HEK293T (cell line): ENCODE measurements at places on chromosomes 2 and 18.

GRCh38 chr2:227351639-227352038 lies 26.6 kb downstream of the MFF start:
- DNase-seq: no peak

DNA sequence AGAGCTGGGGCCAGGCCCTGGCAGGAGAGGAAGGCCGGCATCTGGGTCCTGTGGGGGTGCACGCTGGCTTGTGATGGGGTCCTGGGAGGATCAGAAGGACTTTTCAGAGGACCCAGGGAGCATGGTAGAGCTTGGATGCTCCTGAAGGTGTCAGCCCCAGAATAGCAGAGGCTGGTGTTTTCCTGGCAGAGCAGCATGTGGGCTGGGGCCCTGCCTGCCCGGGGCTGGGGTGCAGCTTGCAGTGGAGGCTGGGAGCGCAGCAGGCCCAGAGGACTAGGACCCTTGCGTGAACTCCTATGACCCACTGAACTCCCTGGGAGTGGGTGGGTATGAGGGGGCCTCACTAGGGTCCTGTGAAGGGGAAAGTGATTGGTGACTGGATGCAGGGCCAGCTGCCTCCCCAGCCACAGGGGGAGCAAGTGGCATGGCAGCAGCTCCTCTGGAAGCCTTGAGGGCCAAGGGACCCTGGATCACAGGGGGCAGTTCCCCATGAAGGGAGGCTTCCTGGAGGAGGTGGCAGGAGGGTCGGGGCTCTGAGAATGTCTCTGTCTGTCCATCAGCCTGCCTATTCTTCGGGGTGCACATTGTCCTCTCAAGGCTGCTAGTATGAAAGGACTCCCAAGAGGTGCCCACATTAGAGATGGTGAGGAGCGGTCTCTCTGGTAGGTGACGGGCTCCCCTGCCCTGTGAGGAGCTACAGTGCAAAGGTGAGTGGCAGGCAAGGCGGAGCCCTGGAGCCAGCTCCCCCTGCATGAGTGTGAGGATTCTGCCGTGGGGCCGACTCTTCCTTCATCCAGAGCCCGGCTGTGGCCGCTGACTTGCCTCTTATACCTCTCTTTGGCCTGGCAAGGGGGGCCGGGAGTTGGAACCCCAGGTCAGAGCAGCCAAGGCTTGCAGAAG lies 249.0 kb downstream of the DYSF start:
- DNase-seq: no peak

DNA sequence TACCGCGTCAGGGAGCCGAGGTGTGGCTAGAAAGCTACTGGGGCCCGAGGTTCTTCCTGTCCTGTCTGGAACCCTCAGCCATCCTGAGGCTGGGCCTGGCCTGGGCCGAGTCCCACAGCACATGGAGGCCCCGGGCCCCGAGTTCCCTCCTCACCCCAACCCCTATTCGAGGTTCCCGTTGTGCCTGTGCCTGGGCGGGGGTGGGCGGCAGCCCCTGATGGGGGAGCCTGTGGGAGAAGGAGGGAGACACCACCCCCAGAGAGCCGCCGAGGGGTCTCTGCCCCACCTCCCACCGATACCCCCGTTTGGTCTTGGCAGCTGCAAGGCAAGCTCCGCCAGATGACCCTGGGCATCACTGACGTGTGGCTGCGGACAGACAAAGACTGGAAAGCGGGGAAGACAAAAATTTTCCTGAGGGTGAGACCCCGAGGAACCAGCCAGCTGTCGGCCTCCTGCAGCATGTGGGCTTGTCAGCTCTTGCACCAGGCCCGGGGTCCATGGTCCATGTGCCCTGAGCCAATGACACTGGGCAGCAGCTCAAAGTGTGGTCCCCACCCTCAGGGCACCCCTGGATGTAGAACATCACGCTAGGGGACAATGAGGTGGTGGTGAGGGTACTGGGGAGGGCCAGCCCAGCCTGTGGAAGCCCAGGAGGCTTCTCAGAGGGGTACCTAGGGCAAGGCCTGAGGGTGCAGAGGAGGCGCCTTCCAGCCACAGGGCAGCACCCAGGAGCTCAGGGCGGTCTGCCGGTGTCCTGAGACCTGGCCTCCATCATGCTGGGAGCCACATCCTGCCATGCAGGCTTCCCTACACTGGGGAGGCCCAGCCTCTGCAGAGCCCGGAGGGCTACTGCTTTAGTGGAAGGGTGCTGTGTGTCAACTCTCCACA lies 52.5 kb upstream of the GPR17 start:
- DNase-seq: no peak

DNA sequence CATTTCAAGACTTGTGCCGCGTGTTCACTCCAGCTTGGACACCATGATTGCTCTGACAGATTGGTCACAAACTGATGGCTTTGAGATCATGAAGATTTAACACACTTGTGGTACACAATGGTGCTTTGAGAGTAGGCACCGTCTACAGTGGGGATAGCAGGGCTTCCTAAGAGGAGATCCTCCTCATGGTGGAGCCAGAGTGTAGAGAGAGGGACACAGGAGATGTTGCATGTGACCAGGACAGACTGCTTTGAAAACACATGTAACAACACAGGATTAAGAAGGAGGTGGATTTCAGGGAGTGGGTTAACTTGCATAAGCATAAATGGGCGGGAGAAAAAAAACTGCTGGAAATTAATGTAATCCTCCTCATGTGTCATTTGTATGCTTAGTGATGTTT lies 95.7 kb upstream of the LINC00305 start:
- no peak for DNase-seq

- DNase-seq: no peak
These were observed 19.6 kb downstream of the COMMD1 start for GRCh38 chr2:61924895-61925663.

GRCh38 chr2:223597076-223597475 lies 5.1 kb downstream of the SCG2 start:
- DNase-seq: no peak

GRCh38 chr2:104415284-104415683 lies 438.6 kb upstream of the POU3F3 start:
- DNase-seq: no peak

DNA sequence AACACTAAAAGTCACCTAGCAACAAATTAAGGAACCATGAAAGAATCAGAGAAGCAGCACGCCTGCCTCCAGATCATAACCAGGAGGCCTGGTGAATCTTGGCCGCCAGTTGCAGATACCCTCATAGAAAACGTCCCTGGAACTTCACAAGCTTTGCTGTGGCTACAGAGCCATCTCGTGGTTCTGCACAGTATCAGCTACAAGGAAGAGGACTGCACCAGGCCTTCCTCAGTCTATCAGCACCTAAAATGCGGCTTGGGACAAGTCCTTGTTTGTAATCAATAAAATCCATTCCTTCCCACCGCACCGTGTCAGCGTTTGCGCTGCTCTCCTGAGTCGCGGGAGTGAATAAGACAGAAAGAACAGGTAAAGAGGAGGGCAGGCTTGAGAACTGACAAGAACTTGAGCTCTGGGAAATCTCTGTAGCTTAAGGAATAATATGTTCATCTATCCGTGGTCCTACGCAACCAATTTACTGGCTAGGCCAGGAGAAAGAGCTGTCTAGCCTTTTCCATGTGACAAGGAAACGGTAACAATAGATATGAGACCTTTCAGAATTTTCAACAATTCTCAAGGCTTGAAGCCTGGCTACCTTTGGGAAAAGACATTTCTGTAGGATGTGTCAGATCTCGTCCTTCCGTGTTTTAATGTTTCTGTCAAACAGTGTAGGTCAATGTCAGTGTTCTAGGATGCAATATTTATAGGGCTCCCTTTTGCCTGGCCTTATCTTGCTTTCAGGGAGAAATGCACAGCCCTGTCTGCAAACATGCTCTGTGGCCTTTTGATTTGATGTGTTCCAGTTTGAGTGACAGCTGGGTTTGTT lies 128.5 kb upstream of the RAB12 start:
- DNase-seq: peak; percentile 44

GRCh38 chr18:76847916-76848315 lies 25.6 kb downstream of the ZNF236 start:
- peak; percentile 26 for DNase-seq

DNA sequence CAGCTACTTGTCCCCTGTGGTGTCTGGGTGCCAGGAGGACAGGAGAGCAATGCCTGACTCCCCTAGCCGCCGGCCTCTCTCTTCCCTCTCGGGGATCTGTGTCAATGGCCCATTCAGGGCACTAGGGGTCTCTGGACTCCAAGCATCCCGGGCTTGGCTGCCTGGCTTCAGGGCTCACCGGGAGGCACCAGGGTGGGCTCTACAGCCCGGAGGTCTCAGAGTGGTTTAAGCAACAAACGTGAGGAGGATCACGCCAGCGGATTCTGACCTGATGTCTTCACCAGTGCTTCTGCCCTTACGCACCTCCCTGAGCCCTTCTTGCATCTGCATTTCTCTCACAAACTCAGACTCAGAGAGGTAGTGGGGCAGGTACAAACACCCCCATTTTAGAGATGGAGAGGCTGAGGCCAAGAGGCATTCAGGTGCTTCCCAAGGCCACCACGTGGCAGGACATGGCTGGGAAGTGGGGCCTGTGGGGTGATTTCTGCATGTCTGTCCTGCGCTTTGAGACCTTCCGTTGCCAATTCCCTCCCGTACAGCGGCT lies 243.0 kb downstream of the CELF4 start:
- DNase-seq: peak; percentile 92

GRCh38 chr2:239212121-239212928 lies 188.5 kb downstream of the HDAC4 start:
- no peak for DNase-seq

DNA sequence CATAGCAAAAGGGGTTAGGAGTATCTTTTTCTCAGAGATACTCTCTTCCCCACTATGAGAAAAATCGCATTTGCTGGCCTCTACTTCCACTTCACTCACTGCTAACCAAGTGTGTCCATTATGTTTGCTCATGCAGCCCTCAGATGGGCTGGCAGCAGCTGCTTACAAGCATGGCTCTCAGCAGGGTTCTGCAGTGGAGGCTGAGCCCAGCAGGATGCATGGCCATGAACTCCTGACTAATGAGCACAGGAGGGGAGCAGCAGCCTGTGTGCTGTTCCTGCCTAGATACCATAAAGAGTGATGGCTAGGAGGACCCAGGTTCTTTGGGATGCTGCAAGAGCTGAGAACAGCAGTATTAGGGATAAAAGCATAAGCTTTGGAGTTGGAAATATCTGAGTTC lies 316.9 kb upstream of the THSD7B start:
- DNase-seq: no peak

DNA sequence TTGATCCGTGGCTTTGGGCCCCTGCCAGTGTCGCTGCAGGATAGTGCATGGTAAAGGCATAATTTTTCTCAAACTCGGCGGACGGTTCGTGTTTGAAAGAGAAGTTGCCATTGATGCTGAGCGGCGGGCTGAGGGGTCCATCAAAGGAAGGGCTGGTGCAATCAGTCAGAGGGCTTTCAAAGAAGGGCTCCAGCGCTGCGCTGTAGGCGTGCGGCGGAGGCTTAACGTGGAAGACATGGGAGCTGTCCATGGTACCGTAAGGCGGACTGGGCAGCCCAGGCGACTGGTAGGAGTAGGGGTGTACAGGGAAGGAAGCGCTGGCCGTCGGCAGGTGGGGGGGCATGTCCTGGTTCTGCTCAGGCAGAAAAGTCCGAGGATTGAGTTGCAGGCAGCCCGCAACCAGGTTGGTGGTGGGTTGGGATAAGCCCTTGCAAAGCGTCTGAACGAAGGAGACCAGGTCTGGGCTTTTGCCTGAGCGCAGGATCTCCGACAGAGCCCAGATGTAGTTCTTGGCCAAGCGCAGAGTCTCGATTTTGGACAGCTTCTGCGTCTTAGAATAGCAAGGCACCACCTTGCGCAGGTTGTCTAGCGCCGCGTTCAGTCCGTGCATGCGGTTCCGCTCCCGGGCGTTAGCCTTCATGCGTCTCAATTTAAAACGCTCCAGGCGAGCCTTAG lies 2.3 kb downstream of the NEUROD1 start:
- DNase-seq: peak; percentile 42

DNA sequence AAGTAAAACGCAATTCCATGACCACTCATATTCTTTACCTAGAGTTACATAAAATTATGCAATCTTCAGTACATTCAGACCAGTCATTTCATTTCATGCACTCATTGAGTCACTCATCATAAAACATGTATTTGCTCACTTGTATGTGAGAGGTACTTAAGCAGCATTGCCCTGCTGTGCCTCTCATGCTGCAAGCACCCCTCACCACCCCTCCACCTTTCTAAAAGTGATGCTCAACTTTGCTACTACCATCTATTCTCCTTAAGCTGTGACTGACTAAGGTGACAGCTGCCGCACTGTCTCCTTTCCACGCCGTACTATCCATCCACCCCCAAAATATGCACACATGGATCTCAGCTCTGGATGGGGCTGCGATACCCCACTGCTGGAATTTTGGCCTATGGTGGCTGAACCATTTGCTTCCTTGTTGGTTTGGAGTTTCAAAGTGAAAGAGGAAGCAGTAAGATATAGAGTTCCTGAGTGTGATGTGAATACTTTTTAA lies 7.2 kb downstream of the ARHGAP25 start:
- DNase-seq: no peak

DNA sequence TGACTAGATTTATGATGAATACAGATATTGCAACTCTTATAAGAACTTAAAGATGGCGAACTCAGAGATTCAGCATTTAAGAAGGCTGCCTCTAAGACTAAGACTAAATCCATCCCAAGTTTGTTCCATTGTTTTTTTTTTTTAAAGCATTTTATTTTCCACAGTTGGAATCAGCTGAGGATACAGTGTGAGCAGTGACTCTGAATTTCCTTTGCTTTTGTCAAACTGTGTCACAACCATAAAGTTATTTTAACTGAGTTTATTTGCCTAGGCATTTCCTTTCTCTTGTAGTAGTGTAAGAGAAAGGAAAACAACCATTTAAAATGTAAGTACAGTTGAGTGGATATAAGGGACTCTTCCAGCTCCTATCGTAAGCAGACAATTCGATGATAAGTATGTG lies 63.9 kb downstream of the ZEB2 start:
- no peak for DNase-seq

GRCh38 chr2:149101818-149102217 lies 63.3 kb downstream of the LYPD6B start:
- DNase-seq: no peak

DNA sequence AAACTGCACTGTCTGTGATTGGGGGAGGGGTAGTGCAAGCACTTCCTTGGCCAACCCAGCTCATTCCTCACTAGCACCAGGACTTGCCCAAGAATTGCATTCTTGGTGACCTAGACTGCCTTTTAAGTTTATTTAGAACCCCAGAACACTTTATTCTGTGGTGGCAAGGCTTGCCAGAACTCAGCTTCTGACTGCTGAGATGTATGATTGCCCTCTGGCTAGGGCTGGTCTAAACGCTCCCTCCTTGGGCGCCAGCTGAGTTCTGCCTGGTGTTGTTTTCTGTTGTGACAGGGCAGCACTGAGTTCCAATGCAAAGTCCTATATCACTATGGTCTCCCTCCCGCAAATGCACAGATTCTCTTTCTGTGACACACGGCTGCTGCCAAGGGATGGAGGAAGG lies 247.7 kb downstream of the ZNF385B start:
- no peak for DNase-seq

GRCh38 chr18:58347135-58347534 lies 281.8 kb downstream of the ALPK2 start:
- no peak for DNase-seq

DNA sequence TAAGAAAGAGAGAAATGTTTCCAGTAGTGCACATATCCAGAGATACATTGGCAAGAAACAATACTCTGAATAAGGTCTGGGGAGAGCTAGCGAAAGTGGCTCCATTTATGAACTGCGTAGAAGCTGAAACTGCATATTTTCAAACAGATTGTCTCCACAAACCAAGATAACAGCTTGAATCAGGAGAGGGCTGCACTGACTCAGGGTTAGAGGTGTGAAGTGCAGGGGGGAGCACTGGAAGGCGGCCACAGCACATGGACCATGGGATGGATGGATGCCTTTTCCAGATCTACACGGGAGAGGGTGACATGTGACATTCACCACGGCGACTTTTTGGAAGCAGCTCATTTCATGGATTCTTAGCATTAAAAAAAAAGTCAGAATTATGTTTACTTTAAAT lies 729.4 kb downstream of the RNF144A start:
- DNase-seq: no peak
